ENCODE measurements at places on chromosomes 2 and 18.

- no peak for DNase-seq
These were observed 365.3 kb downstream of the TDRD15 start for GRCh38 chr2:21489080-21489479.

- DNase-seq = no peak
These were observed 287.3 kb downstream of the ZNF385B start for GRCh38 chr2:179574061-179574519.

DNA sequence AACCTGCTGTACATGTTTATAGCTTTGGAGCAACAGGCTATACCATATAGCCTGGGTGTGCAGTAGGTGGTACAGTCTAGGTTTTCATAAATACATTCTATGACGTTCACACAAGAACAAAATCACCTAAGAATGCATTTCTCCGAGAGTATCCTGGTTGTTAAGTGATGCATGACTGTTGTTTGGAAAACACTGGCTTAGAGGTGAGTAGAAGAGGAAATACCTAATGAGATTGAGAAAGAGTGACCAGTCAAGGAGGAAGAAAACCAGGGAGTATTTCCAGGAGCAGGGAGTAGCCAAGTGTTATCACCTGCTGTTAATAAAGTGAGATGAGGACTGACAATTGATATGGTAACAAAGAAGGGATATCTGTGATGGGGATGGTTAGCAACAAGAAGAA is 2.9 kb upstream of the ZNF892 start:
- DNase-seq = no peak

DNA sequence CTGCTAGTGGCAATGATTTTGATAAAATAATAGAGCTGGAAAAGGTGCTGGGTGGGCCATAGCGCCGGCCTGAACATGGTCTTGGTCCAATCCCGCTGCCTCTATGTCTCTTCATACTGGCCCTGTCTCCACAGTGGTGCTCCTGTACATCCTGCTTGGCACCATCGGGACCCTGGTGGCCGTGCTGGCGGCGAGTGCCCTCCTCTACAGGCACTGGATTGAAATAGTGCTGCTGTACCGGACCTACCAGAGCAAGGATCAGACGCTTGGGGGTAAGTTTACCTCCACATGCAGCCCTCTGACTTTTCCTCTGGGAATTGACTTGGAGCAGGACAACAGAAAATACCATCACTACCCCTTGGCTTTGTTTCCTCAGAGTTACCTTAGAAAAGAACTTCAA is 24.0 kb downstream of the IL18RAP start:
- DNase-seq = no peak

- DNase-seq = no peak
These were observed 235.7 kb upstream of the SIX2 start for GRCh38 chr2:45244928-45245327.

GRCh38 chr2:65915273-65915672 is 482.9 kb upstream of the SPRED2 start:
- DNase-seq = no peak

- no peak for DNase-seq
These were observed 571.6 kb downstream of the ARHGAP15 start for GRCh38 chr2:143700865-143701264.

DNA sequence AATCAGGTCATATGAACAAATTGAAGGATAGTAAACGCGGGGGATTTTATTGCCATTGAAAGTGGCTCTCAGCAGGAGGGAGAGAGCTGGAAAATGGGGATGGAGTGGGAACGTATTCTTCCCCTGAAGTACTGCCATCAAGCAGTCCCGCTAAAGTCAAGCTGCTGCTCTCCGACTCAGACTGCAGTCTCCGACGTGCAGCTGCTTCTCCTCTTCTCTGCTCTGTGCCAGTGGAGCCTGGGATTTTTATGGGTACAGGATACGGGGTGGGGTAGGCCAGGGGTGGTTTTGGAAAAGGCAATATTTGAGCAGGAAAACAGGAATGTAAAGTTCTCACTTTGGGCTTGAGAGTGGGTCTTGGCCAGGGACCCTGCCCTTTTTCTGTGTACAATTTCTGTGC is 33.0 kb downstream of the KCTD18 start:
- no peak for DNase-seq

GRCh38 chr2:82391386-82391785 is 2067.7 kb downstream of the SUCLG1 start:
- no peak for DNase-seq

- DNase-seq = no peak
These were observed 776 bp downstream of the MOGS start for GRCh38 chr2:74464406-74464805.

DNA sequence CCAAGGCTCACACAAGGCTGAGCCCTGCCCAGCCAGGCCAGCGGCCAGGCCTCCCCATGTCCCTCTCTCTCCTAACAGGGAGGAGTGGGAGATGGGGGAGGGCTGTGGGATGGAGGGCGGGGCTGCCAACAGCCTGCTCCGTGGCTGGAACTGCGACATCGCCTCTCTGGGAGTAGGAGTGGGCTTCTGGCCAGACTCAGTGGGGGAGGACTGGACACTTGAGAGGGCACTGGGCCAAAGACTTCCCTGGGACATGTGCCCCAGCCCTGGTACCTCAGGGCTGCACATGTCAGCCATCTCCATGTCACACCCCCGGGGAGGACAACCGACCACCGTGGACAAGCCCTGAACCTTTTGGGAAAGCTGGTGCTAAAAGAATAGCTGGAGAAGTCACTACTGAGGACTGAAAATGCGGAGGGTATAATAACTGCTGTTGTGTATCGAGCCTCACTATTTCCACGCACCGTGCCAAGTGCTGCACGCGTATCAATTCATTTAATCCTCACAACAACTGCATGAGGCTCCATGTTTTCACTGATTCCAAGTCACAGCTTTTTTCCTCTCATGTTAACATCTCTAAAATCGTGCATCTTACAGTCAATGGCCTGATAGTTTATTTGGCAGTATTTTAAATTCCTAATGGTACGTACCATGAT is 127.3 kb downstream of the MSH2 start:
- no peak for DNase-seq

DNA sequence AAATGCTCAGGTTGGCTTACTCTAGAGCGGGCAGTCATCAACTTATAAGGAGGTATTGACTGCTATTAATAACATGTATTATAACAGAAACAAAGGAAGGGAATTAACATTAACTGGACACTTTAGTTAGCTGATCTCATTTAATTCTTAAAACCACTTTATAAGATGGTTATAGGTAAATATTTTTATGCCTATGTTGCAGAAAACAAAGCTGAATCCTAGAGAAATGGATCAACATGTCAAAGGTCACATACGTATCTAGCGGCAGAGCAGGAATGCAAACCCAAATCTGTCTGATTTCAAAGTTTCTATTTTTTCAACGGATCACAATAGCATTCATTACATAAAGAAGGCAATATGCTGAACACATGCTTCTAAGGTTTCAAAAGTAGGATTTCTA is 200.0 kb downstream of the PDE1A start:
- DNase-seq = no peak

- DNase-seq = no peak
These were observed 155.4 kb upstream of the ACAA2 start for GRCh38 chr18:49968644-49969309.

DNA sequence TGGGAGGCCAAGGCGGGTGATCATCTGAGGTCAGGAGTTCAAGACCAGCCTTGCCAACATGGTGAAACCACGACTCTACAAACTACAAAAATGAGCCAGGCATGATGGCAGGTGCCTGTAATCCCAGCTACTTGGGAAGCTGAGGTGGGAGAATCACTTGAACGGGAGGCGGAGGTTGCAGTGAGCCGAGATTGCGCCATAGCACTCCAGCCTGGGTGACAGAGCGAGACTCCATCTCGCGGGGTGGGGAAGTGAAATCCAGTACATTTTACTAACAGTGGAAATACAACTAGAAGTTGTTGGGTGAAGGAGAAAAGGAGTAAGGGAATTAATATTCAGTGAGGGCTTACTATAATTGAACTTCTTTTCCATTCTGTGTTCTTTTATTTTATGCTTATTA is 13.2 kb upstream of the ENOSF1 start:
- no peak for DNase-seq

- DNase-seq = peak; percentile 2
These were observed 221.5 kb upstream of the SLC35G4 start for GRCh38 chr18:11387880-11388279.

GRCh38 chr18:28027755-28028154 is 149.2 kb downstream of the CDH2 start:
- no peak for DNase-seq

GRCh38 chr2:69531186-69531585 is 94.0 kb upstream of the NFU1 start:
- DNase-seq = no peak

All from GM18507 (cell line).